ENCODE measurements at places on chromosomes 3 and 15.
A peak's percentile ranks its signal among the peaks of the same experiment; 100 is the strongest.

GRCh38 chr15:40495516-40495915, 24.7 kb downstream of the CHST14 start:
- no peak for DNase-seq

DNA sequence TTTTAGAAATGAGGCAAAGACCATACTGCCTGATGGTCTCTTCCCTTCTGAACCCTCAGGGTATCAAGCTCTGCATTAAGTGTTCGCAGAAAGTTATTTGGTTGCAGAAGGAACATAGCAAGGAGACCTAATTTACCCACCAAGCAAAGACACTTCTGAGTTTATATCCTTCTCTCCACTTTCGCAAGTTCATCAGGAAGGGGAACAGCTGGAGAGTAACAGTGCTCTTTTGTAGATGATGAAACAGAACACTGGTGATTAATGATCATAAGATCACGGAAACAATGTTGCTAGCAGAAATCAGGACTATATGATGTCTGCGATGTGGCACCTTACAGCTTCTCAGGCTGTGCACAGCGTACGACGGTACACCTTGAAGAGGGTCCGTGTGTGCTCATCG, 62.1 kb downstream of the NCEH1 start:
- DNase-seq, result no peak

DNA sequence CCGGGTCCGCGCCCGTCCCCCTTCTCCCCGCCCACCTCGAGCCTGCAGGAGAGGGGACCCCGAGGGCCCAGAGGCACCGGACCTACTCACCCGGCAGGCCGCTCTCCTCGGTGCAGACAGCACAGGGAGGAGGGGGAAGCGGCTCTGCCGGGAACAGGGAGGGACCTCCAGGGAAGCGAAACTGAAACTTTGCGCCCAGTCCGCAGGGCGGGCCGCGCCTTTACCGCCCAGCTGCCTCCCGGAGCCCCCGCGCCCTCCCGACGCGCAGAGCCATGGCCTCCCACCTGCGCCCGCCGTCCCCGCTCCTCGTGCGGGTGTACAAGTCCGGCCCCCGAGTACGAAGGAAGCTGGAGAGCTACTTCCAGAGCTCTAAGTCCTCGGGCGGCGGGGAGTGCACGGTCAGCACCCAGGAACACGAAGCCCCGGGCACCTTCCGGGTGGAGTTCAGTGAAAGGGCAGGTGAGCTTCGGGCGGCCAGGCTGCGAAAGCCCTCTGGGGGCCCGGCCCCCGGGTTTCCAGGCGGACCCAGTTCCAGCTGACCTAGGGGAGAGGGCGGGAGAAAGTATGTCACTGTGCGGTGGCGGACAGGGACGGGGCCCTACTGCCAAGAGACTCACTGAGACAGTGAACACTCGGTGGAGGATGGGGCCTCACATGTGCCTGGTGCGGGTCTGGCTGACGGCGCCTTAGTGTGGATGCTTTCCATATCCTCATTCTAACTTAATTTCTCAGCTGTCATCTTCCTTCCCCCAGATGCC, at the start of the genes DTX3L and PARP9:
Gene DTX3L, plus strand, starts transcription at position 184 of the 758 bp plus-strand sequence. Its CDS starts 89 bp downstream, at position 273.
Gene PARP9, minus strand, starts transcription at position 146 of the 758 bp plus-strand sequence. CDS start 4,680 bp downstream, outside the sequence.
- DNase-seq, result peak; percentile 84

GRCh38 chr15:79314811-79315210, 3.9 kb downstream of the TMED3 start:
- no peak for DNase-seq

GRCh38 chr3:42688487-42689420, 3.4 kb downstream of the KLHL40 start:
- DNase-seq, result no peak

DNA sequence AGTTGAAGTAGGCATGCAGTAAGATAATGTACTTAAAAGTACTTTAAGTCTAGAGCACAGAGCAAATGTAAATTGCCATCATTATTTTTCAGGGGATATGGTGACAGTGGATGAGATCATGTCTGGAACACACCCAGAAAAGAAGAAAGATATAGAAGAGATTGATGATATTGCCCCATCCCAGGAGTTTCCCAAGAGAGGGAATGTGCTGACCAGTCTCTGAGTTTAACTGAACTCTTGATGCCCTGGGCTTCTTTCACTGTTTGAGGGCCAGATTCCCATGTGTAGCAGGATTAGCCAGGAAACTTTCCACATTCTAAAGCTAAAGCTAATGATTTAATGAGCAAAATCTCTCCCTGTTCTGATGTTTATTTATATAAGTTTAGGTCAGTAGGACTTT, 366.8 kb upstream of the UMPS start:
- no peak for DNase-seq

- DNase-seq, result peak; percentile 58
Observed at GRCh38 chr3:128383316-128384235, 83.1 kb downstream of the DNAJB8 start.

GRCh38 chr3:54878145-54878544, 49.7 kb downstream of the LRTM1 start:
- DNase-seq, result no peak

DNA sequence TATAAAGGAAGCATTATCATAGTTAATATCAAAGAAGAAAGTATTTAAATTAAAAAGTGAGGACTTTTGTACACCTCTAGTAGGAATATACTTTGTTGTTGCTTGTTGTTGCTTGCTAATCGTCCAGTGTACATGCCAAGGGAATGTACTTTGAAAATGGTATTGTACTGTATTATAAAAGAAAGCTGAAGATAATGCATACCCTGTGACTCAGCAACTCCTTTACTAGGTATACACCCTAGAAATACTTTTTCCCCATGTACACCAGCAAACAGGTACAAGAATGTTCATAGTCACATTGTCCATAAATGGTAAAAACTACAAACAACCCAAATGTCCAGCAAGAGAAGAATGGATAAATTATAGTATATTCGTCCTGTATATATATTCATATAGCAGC, 12.0 kb downstream of the TTBK2 start:
- no peak for DNase-seq

- DNase-seq, result no peak
Observed at GRCh38 chr15:89482139-89482538, 14.2 kb downstream of the RHCG start.

DNA sequence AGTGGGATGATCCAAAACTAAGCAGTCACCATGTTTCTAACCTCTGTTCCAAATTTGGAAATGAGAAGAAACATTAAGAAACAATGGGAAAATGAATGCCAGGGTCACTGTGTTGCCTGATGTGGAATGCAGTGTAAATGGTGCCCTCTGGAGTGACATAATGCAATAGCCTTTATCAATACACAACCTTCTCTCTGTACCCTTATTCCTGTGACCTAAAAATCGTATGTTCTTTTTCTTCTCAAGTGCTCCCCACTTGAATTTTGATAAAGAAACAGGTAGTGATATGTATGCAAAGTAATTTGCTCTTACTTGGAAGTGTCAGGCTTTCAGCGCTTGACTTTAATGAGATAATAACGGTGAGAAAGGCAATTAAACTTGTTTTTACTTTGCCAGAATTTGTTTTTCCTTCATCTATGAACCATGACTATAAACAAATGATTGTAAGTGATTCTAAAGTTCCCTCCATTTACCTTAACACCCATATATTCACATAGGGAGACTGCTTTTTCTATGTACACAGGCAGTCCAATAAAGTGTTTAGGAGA, 145.8 kb upstream of the THRB start:
- DNase-seq, result no peak

DNA sequence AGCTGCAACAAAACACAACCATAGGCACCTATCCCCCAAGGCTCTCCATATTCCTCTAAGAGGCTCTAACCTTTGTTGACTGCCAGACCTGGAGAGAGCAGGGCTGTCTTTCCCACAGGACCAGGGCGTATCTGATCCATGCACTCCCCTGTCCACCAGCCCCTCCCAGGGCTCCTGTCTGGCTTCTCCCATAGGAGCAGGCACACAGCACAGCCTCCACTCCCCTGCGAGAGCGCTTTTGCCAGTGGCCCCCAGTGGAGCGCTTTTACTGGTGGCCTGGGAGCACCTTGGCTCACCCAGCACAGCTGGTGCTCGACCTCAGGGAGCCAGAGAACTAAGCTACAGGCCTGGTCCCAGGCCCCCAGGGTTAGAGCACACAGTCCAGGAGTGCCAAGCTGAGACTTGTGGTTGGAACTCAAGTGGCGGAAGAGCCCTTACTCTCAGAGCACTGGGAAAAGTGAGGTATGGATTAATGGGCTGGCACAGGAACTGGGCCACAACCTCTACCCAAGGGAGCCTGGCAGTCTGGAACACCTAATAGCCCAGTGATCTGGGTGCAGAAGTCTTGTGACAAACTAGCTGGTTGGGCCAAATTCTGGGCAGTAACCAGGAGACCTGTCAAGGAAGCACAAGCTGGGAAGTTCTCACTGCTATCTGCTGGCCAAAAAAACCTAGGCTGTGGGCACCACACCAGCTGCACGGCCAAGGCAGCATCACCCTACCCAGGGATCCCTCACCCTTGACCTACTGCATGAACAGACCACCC, 79.6 kb downstream of the PPP2R3A start:
- DNase-seq, result no peak

DNA sequence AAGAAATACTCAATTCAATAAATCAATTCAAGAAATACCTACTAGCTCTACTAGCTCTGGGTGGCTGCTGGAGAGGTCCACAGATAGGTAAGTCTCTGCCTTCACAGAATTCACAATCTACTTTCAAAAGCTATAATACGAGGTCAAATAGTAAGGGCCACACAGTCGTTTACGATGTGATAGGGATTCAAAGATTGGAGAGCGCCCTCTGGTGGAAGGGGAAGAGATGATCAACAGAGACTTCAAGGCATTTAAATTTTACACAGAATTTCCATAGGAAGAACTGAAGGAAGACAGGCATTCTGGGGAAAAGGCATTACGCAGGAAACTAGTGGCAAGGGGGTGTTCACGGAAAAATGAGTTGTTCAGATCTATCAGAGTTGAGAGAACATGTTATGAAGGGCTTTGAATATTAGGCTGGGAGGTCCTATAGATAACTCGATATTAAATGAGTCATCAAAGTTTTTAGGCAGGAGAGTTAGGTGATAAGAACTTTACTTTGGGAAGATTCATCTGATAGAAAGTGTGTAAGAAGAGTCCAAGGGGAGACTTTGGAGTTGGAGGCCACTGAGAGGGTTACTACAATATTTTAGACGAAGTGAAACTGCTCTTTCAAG, 128.8 kb downstream of the FRMD5 start:
- DNase-seq, result peak; percentile 73

GRCh38 chr15:66027268-66027805, 158.0 kb downstream of the RAB11A start:
- no peak for DNase-seq

All from activated CD4-positive, alpha-beta T cell treated with anti-CD3 and anti-CD28 coated beads for 48 hours (primary cell).